ENCODE measurements at places on chromosomes 7 and 10.

DNA sequence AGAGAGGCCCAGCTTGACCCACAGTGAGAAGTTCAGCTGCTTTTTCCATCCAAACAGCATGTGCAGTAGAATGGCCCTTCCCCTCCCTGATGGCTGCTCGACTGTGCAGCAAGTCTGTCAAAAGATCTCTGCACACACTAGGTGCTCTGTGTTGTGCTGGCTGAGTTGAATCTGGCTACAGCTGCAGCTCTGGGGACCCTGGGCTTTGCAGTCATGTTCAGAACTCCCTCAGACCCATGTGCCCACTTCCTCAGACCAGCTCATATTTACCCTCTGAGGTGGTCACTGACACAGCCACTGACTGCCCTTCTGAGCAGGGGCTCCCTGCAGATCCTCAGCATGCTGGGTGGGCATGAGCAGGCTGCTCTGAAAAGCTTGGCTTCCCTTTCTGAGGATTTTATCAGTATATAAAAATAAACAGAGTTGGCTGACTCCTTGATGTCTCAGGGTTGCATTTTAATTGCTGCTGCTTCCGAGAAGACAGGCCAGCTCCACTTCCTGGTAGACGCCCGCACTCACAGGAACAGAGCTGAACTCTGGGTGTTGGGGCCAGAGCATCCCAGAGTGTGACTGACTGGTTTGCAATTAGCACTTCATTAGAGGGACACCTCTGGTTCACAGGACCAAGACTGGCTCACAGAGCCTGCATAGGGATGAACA, 507.9 kb downstream of the RPS24 start:
- no peak for DNase-seq

- no peak for DNase-seq
These were observed 124.2 kb upstream of the BMPER start for GRCh38 chr7:33781167-33781566.

- no peak for DNase-seq
These were observed 638.5 kb upstream of the DPP6 start for GRCh38 chr7:153413540-153414287.

DNA sequence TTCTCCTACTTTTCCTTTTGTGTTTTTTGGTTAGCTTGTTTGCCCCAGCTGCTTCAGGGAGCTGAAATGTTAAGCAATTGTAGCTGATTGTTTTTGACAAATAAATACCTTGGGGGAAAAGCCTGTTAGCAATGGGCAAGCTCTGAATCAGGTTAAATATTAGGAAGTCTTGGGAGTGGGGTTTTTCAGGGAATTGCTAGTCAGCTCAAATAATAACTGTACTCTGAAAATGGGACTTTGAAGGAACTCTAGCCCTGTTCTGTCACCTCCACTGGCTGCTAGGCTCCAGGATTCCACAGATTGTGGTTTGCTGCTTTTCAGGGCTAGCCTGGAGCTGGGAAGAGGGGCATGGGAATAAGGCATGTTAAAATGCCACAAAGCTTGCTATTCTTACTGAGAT, 39.5 kb downstream of the ADK start:
- DNase-seq, result no peak

GRCh38 chr10:10677479-10677878, 340.2 kb upstream of the CELF2 start:
- no peak for DNase-seq

DNA sequence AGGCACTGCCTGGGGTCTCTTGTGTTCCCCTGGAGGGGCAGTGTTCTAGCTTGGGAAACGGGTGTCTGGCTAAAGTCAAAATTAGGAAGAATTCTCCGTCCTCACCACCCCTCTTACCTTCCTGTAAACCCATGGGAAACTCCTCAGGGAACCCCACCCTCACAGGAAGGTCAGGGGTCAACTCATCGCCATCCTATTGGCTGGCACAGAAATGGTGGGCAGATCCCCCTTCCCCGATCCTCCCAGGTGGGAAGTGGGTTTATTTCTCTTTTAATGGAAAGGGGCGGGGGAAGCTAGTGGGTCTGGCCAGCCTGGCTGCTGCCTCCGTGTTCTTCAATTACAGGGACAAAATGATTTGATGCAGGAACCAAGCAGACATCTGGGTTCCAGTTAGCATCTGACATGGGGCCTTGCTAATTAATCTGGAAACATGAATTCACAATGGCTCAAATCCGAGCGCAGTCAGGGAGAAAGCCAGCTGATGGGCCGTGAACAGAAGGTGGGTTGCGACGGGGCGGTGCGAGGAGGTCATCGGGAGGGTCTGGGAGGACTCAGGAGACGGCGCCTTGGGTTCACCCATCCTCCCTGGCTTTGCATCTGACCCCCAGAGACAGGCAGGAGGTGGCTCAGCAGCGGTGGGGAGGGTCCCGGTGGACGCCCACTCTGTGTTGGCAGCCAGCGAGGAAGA, 66.6 kb downstream of the SLIT1 start:
- no peak for DNase-seq

DNA sequence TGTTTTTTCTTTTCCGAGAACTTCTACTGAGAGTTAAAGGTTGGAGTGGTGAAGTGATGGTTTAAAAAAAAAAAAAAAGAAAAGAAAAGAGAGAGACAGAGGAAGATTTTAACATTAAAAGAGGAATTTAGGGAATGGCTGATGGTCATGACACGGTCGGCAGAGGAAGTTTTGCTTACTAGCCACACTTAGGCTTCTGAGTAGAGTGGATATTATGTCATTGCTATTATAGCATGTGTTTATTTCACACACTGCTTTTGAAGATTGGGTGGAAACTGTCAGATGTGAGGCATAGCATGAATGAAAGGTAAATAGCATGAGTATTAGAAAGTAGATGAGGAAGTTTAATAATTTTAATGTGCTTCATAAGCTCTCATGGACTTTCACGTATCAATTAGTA, 2.5 kb downstream of the KAT6B start:
- no peak for DNase-seq

GRCh38 chr7:109178342-109178741, 608.7 kb downstream of the DNAJB9 start:
- no peak for DNase-seq

- no peak for DNase-seq
These were observed 111.2 kb downstream of the RNLS start for GRCh38 chr10:88471899-88472298.

GRCh38 chr10:100978121-100978900, 9.0 kb downstream of the MRPL43 start:
- no peak for DNase-seq

GRCh38 chr10:6014241-6014761, 37.0 kb upstream of the IL15RA start:
- peak; percentile 3 for DNase-seq

- DNase-seq, result no peak
These were observed 123.0 kb downstream of the TCERG1L start for GRCh38 chr10:131188494-131188893.

DNA sequence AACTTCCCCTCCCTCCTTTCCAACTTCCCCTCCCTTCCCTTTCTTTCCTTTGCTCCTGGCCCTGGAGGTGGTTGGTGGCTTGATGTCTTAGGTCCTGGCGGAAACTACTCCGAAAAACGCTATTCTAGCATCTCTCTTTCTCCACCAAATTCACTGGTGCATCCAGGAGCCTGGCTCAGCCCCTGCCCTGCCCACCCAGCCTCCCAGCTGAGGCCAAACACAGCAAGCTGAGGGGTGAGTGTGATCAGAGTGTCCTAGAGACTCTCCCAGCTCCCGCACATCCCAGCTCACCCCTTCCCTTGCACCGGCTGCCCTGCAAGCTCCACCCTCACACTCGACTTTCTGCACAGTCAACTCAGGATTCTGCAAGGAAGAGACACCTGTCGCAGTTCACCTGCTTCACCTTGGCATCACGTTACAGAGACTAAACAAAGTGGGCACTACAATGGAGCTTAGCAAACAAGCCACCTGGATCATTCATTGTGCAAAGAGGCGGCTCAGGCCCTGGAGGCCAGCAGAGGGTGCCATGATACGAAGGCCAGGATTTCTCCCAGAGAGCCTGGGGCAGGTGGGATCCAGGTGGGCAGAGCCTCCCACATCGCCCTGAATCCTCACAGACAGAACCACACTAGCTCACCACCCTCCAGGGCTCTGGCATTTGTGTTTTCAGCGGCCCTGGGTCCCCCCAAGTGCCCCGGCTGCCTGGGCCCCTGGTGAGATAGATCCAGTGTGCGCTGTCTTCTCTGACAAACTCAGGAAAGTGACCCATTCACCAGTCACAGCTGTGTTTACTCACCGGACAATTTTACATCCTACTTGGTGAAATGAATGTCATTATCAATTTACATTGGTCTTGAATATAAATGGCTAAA, 169.6 kb downstream of the TCERG1L start:
- peak; percentile 92 for DNase-seq

DNA sequence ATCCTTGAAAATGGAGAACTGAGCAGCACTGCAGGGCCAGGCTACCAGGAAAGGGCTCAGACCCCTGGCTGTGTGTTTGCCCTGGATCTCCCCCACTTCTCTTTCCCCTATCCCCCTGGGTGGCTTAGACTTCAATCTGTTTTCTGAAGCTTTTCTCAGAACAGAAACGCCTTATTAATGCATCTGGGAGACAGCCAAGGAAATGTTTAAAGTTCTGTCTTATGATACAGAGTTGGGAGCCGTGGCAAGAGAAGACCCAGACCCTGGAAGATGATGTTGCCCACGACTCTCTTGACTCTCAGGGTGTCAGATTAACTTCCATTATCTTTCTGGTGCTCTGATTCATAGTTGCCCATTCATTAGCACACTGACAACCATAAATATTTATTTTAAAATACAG, 107.1 kb downstream of the EBLN1 start:
- DNase-seq, result no peak

DNA sequence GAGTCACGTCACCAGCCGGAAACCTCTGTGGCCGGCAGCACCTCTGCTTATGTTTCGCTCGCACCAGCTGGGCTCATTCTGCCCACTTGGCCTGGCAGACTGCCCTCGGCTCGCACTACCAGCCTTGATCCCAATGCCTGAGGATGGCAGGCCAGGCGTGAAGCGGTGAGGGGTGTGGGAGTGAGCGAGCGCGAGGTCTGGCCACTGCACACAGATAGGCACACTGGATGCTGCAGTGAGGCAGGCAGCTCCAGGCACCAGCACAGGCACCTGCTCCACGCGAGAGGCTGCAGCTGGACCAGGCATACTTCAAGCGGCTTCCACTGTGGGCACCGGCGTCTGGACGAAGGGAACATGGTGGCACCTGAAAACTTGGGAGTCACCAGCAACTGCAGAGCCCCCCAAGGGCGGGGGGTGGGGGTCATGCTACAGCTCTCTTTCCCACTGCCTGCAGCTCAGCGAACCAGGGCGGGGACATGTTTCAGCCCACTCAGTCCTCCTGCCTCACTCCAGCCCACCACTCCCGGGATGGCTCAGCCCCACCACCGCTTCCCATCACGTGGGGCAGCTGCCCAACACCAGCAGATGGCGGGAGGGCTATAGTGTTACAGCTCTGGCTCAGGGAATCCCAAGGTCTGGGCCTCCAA, 5.4 kb upstream of the DMTF1 start:
- no peak for DNase-seq

DNA sequence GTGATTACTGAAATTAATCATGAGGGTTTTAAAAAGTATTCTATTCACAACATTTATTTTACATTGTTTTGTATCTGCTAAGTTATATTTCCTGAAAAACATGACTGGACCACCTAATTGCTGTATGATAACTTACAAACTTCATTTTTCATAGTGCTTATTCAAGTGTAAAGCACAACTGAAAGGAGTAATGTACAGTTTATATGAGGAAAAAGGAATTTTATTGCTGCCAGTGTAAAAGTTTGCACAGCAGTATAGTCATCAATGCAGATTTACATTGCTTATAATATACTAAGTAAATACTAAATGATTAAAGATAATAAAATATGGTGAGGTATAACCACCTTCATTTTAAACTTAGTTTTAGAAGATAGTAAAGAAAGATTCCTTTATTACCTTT, 4.0 kb downstream of the PTEN start:
- no peak for DNase-seq

- DNase-seq, result no peak
These were observed 30.3 kb upstream of the NCAPG2 start for GRCh38 chr7:158734861-158735260.

Data from NCI-H2029 treated with DMSO at 0.1 percent for 48 hours (cell line).